SW 1271 (cell line): ENCODE measurements at places on chromosomes 11 and 22.

DNA sequence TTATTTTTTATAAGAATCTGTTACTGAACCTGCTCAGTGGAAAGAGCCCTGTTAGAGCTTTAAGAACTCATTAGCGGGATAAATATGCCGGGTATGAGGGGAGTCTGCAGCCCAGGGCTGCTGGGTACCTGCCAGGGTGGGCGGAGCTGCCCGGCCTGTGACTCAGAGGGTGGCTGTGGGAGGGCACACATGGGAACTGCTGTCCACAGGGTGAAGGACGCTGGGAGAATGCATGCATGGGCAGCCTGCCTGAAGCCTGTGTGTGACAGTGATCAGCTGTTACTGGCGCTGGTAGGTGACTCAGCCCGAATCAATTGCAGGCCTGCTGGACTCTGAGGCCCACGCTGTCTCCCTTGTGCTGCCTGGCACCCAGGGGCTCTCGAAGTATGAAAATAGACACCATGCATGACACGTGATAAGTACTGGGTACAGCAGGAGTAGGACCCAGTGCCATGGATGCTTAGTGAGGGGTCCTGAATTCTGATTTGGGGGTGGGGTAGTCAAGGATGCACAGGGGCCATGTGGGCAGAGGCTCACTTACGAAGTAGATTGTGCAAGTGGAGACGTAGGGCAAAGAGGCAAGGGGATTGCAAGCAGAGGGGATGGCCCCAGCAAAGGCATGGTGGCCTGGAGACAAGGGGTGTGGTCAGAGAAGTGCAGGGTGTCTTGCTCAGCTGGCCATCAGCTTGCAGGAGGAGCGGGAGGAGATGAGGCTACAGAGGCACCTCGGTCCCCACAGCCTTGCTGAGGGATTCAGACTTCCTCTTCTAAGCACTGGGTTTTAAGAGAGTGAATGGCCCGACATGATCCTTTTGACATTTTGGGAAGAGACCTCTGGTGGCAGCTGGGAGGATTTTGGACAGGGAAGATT lies 36.5 kb downstream of the GRIK4 start:
- DNase-seq = no peak

- DNase-seq = peak; percentile 43
Observed at GRCh38 chr11:60193687-60194433, 11.0 kb upstream of the MS4A6A start.

DNA sequence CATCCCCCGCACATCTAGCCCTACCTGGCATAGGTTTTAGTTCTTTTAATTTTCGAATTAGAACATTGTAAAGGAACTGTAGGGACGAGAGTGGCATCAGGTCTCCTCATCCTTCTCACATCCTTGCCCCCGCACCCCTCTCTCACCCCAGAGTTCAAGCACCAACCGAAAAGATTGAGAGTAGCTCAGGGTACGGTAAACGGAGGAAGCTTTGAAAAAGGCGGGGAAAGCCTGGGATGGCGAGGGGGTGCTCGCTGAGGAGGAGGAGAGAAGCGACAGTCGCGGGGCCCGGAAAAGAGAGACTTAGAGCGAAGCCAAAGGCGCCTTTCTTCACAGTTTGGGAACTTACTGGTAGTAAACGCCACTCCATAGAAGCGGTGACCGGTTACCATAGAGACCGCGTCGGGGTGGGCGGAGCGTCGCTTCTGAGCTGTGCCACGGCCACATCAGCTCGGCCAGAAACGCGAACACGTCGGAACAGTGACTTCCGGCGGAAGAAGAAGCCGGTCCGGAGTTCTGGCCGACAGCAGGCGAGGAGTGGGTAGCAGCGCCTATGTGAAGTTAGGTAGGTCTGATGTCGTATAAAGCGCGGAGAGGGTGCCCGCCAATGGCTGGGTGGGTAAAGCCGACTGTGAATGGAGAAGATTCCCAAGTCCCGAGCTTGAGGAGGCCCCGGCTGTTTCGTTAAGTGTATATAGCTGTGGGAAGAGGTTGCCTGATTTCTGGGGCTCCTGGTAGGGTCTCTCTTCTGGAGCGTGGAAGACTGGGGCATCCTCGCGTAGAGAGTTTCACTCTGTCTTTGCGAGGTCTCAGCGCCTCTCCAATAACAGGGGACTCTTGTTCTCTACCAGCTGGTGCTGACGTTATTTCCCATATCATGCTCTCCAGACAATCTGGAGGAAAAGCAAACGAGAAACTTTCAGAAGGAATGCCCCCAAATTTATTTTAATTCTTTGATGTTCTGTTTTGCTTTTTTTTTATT lies at the start of the genes DCDC1 and DNAJC24:
Gene DCDC1 (minus strand): TSS at position 392 of the 982 bp plus-strand sequence. CDS start 41,459 bp downstream, outside the sequence.
Gene DNAJC24 (plus strand): TSS at position 513 of the 982 bp plus-strand sequence. CDS start 889 bp downstream, outside the sequence.
- DNase-seq = peak; percentile 90

DNA sequence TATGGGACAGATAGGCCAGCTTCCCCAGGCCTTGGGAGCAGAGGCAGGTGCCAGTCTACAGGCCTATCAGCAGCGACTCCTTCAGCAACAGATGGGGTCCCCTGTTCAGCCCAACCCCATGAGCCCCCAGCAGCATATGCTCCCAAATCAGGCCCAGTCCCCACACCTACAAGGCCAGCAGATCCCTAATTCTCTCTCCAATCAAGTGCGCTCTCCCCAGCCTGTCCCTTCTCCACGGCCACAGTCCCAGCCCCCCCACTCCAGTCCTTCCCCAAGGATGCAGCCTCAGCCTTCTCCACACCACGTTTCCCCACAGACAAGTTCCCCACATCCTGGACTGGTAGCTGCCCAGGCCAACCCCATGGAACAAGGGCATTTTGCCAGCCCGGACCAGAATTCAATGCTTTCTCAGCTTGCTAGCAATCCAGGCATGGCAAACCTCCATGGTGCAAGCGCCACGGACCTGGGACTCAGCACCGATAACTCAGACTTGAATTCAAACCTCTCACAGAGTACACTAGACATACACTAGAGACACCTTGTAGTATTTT lies 26.6 kb upstream of the L3MBTL2 start:
- DNase-seq = no peak

DNA sequence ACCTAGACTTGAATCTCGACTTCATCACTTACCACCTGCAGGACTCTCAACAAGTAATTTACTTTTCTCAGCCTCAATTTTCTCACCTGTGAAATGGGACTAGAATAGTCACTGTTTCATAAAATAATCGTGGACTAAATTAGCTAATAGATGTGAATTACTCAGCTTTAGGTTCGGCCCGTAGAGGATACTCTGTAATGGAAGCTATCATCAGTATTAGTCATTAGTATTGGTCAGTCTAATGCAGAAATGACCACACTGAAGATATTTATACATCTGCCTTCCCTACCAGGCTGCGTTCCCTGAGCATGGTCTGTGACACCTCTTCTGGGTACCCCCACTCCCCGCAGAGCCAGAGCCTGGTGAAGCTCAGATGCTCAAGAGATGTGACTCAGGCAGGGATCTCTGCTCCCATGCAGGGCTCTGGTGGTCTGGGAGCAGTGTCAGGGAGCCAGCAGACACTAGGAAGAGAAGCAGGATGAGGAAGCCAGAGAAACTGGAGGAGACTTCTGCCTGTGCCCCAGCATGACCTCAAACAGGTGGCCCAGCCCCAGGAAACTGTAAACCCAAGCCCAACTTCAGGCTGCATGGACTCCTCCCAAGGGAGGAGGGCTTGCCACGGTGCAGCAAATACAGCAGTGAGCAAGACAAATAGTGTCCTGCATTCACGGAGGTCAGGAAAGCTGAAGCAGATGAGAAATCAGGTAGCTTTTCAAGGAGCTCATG lies 88.0 kb upstream of the E2F8 start:
- DNase-seq = no peak

DNA sequence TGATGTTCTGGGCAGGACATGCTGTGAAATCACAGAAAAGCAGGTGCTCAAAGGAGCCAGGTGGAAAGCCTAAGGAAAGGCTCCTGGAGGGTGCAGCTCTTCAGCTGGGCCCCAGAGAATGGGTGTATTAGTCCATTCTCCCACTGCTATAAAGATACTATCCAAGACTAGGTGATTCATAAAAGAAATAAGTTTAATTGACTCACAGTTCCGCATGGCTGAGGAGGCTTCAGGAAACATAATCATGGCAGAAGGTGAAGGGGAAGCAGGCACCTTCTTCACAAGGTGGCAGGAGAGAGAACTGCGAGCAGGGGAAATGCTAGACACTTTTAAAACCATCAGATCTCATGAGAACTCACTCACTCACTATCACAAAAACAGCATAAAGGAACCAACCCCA lies 43.1 kb upstream of the DEUP1 start:
- DNase-seq = no peak

DNA sequence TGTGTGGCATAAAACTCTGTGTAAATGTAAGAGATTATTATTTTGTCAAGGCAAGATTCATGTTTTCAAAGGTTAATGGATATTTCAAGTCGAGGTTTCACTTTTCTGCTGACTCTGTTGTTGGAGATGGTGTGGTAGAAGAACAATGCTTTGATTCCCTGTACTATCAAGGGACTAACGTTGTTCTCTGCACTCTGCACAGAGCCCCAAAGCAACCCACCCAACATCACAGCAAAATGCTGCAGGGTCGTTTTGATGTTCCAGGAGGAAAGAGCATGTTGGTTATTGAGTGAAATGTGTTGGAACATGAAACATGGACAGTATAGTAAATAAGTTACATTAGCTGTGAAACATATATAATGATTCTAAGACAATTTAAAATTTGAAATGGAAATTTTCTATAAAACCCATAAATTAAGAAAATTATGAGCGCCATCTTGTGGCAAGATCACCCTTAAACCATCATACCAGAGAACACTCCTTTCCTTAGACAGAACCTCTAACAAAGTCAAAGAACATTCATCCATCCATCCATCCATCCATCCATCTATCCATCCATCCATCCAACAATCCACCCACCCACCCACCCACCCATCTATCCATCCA lies 164.4 kb upstream of the ZBED5 start:
- DNase-seq = peak; percentile 11
